ENCODE measurements at places on chromosomes 4 and X.

GRCh38 chrX:24506082-24506481 lies 41.0 kb downstream of the PDK3 start:
- peak; percentile 9 for DNase-seq

DNA sequence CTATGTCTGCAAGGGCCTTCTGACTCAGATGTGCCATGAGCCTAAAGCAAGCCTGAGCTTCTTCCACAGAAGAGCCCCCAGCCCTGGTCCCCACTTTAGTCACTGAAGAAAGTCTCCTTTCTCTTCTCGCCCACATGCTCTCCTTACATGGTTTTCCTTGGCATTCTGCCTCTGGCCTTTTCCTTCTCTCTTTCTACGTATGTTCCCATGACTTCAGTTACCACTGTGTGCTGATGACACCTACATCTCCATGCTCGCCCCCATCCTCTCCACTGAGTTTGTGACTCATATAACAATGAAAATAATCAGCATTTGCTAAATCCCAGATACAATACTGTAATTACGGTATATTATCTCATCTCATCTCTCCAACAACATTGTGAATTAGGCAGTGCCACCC lies 149.3 kb downstream of the AMMECR1 start:
- no peak for DNase-seq

DNA sequence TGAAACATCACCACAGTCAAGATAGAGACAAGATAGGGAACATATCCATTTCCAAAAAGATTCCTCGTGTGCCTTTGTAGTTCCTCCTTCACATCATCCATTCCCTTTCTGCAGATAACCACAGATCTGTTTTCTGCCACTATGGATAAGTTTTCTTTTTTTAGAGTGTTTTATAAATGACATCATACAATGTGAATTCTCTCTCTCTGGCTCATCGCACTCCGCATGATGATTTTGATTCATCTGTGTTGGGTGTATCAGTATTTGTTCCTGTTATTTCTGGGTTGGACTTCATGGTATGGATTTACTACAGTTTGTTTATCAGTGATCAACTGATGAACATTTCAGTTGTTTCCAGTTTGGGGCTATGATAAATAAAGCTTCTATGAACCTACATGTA lies 23.2 kb upstream of the ANXA3 start:
- no peak for DNase-seq

GRCh38 chr4:5212255-5213013 lies 161.2 kb downstream of the STK32B start:
- no peak for DNase-seq

- no peak for DNase-seq
Observed at GRCh38 chrX:69320116-69320515, 154.9 kb upstream of the PJA1 start.

DNA sequence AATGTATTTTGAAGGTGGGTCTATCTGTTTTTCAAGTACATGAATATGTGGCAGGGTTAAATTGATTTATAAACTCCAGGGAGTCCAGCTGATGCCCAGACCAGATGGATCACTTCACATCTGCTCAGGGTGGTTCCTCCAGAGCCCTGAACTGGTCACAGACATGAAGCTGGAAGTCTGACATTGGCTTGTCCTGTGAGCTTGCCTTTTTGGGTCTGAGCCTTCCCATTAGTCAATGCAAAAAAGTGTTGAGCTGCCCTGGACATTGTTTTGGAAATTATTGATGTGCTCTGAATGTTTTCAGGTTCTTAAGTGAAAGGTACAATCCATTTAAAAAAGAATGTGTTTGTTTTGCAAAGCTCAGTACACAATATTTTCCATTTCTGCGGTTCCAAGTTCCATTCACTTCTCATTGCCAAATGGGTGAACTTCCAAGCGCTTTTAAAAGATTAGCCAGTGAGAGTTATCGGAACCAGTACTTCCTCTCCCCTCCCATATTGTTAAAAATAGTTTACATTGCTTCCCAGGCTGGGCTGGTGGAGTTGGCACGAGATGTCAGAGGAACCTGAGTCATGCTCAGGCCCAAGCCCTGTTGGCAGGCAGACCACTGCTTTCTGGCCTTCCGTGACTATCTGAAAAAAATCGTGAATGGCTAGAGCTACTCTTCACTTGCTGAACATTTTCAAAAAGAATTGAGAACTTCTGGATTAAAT lies 52.1 kb downstream of the PDGFRA start:
- no peak for DNase-seq

GRCh38 chrX:42485601-42486000 lies 292.4 kb downstream of the PPP1R2C start:
- DNase-seq = no peak

- no peak for DNase-seq
Observed at GRCh38 chr4:103429283-103429682, 231.1 kb upstream of the CENPE start.

DNA sequence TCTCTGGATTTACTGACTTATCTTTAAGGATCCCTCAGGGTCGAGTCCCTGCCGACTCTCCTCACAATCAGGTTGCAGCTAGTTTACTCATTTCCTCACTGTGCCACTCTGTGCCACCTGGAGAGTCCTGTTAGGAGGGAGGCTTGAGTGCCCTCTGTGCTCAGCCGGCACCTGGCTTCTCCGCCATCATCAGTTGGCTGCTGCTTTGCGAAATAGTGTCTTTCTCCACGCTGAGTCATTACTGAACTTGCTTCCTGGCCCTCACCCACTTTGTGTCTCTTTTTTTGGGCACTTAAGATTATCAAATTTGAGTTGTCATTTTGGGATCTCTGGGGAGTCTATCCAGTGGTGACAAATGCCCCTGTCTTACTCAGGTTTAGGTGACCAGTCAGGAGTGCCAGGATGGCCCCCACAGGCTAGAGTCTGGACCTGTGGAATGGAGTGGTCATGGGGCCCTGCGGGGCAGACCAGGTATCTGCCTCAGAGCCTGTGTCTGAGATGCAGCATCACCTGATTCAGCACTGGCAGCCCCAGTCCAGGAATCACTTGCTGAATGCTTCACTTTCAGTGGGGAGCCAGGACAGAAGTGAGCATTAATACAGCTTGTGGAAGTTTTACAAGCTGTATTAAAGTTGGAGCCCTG lies 37.7 kb downstream of the JADE1 start:
- DNase-seq = no peak

DNA sequence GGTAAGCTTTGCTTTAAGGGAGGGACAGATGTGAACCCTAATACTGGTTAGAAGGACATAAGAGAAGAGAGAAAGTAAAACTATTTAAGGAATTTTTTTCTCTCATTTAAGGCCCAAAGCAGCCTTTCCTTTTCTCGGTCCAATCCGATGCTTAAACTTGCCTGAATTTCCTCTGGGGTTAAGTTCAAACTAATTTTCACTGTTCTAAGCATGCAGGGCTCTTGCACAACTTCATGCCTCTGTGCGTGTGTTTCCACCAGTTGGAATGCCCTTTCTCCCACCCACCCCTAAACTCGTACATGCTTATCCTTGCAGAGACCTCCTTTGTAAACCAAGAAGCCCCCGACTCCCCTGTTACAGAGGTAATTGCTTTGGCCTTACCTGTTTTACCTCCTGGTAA lies 204.7 kb downstream of the CBR4 start:
- DNase-seq = no peak

DNA sequence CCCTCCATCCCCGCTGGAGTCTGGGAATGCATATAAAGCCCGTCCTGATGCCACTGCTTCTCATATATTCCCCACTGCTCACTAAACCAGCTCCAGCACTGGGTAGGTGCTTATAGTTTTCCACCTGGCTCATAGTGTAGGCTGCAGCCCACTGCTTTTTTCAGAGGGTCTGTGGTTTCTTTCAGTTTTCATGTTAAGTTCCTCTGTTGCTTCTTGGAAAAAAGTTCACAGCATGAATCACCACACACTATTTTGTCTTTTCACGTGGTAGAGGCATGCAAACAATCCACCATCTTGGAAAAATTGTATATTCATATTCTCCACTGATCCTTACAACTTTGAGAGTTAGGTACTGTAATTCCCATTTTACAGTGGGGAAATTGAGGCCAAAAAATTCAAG lies 39.4 kb downstream of the DCLK2 start:
- DNase-seq = no peak

DNA sequence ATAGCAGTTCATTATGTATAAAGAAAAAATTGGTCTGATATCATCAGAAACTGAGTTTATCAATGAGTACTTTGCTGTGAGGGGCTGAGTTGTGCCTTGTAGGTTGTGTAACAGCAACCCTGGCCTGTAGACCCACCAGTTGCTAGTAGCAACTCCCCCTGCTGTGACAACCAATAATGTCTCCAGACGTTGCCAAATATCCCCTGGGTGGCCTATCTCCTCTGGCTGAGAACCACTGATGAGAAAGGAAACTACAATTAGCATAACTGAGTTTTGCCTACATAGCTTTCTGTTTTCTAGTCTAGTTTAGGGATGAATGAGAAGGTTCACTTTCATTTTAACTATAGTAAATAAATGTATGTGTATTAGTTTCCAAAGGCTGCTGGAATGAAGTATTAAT lies 234.1 kb downstream of the CPE start:
- no peak for DNase-seq

DNA sequence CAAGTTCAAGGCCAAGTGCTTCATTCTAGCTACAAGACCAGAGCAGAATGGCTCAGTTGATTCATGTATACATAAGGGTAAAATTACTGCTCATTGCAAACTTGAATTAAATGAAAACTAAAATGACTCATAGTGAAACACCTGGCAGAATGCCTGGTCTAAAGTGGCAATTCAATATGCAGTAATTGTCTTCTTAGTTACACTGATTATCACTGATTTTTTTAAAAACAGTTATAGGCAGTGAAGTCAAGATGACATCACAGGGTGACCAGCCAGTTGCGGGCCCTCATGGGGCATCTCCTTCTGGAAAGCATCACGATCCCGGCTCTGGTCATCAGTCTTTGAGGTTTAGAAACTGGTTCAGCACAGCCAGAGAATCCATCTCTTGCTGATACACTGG lies 154.2 kb downstream of the RAB28 start:
- no peak for DNase-seq

- DNase-seq = no peak
Observed at GRCh38 chrX:120562569-120562926, 1.8 kb upstream of the CUL4B start.

- DNase-seq = no peak
Observed at GRCh38 chrX:66876776-66877175, 237.9 kb upstream of the EDA2R start.

Data from stimulated activated CD4-positive, alpha-beta T cell treated with anti-CD3 and anti-CD28 coated beads, Interleukin-2, amount 100 ng/mL, for 24 hours (primary cell).